Endodermal cell (in vitro differentiated cells): ENCODE measurements at places on chromosomes 1 and 21. TPM values are rescaled to one million over a fixed set of nuclear protein-coding genes. Genes with fewer than 3 reads are reported as not detected.

The PTPRC gene
- 0.11 and 0.34 TPM in 2 replicates for total RNA-seq

The RPE65 gene
- total RNA-seq = not detected in 2 replicates

- no peaks in the 10 kb centered on the region for H3K36me3 ChIP-seq
- peak; percentile 38 for DNase-seq
- H3K4me3 ChIP-seq = no peak overlapping the region
Measured at GRCh38 chr1:21950734-21951133, 13.6 kb upstream of the HSPG2 start.

GRCh38 chr1:187001198-187001889, 172.6 kb downstream of the PLA2G4A start:
- H3K4me3 ChIP-seq = no peak overlapping the region
- no peak overlapping the region for H3K27ac ChIP-seq
- H3K27me3 ChIP-seq = no peaks in the 10 kb centered on the region

DNA sequence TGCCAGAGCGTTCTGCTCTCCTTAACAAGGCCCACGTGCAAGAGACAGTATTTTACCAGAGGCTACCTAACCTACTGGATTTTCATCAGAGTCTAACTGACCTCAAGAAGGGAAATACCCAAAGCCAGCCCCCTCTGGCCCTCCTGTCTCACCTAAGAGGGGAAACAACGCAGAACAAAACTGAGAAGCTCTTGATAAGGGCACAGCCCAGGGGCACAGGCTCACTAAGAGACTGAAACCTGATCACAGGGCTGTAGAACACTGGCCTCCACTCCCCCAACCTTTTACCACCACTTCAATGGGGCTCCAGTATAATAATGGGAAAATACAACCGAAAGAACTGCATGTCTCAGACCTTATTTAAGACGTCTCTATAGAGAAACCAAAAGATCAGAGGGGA, 449.5 kb upstream of the CAMK1G start:
- no peak overlapping the region for H3K27ac ChIP-seq
- DNase-seq = no peak
- H3K27me3 ChIP-seq = no peaks in the 10 kb centered on the region
- no peaks in the 10 kb centered on the region for H3K4me1 ChIP-seq

DNA sequence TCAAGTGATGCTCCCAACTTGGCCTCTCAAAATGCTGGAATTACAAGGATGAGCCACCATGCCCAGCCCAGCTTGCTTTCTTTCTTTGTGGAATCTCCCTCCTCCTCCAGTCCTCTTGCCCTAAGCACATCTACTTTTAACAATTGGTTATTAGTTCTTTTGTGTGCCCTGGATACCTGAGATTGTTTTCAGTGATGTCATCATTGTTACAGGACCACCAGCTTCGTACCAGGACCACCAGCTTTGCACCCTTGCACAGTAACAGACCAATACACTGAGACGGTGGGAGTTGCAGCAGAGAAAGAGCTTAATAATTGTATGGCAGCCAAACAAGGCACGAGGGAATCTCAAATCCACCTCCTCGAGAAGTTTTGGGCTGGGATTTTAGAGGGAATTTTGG, 71.3 kb downstream of the CNIH3 start:
- no peak overlapping the region for H3K4me3 ChIP-seq
- no peaks in the 10 kb centered on the region for H3K36me3 ChIP-seq
- H3K4me1 ChIP-seq = no peaks in the 10 kb centered on the region
- no peaks in the 10 kb centered on the region for H3K27me3 ChIP-seq

- H3K36me3 ChIP-seq = peaks cover 56% of the 10 kb centered on the region
- DNase-seq = no peak
- H3K4me3 ChIP-seq = no peak overlapping the region
- no peak overlapping the region for H3K27ac ChIP-seq
Measured at GRCh38 chr1:162596514-162597170, 35.1 kb downstream of the UAP1 start.

GRCh38 chr1:156504438-156504813, 3.9 kb upstream of the MEF2D start:
- no peaks in the 10 kb centered on the region for H3K36me3 ChIP-seq
- peak overlapping the region; percentile 72 for H3K4me3 ChIP-seq
- peak overlapping the region; percentile 83 for H3K27ac ChIP-seq
- no peaks in the 10 kb centered on the region for H3K27me3 ChIP-seq
